Hepatic stellate cell (primary cell): ENCODE measurements at places on chromosomes 1 and 21.

DNA sequence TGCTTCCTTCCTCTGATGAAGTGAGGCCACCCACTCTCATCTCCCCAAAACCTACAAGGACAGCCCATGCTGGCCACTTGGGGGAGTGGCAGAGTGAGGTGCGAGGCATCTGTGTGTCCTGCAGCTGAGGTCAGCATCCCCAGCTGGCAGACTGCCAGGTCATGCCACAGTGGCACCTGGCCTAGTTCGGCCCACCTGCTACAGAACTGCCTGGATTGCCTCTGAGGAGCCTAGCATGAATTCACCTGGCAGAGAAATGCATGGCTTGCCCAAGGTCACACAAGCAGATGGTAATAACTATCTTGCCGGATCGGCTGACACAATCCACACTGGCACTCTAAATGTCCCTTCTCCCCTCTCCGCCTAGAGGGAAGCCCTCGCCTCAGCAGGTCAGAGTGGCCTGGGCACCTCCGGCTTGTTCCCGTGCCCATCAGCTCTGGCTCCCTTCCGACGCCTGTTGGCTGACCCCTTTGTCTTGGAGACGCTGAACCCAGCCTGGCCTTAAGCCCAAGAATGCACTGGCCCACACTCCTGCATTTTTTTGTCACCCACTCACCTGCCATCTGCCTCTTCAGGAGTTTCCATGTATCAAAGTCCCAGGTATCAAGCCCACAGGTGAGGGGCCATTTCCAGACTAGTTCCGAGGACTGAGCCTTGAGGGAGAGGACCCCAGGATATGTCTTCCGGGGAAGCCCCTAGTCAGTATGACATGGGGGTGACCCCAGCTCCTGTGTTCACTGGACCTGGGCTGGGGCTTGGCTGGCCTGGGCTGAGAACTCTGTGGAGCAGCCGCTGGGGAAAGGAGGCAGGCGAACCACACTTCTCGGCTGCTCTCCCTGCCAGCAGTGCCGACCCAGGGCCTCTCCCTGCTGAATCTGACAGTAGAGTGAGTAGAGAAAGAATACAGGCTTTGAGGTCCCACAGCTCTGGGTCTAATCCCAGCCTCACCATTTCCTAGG, 21.7 kb downstream of the ECE1 start:
- DNase-seq: no peak

DNA sequence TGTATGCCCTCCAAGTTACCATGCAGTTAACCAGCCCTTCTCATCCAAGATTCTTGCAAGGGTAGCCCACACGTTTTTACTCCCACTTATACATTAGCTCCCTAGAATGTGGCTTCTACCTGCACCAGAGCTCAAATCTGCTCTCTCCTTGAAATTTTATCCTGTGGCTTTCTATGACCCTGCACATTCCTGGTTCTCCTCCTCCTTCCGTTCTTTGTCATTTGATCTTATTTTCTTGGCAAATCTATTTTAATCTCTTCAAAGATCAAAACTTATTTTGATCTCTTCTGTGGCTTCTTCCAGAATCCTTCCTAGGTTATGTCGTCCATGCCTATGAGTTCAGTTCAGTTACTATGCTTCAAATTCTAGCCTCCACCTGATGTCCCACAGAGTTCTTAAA, 115.6 kb upstream of the GUCA2B start:
- DNase-seq: no peak

DNA sequence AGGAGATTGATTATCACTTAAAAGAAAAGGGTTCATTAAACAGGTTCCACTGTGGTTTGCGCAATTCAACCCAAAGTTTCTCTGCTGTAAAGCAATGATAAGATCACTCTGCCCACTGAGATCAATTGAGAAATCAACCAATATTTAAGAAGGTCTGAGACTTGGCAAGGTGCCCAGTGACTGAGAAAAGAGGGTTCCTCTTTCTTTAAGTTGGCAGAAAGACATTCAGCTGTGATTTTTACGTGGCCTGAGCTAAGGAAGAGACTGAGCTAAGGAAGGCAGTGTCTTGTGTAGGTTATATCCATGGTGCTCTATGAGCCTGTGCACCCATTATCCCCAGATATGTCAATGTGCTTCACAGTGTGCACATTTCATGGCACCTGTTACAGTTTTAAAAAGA, 344.1 kb downstream of the DISC1 start:
- no peak for DNase-seq

- no peak for DNase-seq
These were observed 121.7 kb downstream of the ATF6 start for GRCh38 chr1:161887730-161888287.

DNA sequence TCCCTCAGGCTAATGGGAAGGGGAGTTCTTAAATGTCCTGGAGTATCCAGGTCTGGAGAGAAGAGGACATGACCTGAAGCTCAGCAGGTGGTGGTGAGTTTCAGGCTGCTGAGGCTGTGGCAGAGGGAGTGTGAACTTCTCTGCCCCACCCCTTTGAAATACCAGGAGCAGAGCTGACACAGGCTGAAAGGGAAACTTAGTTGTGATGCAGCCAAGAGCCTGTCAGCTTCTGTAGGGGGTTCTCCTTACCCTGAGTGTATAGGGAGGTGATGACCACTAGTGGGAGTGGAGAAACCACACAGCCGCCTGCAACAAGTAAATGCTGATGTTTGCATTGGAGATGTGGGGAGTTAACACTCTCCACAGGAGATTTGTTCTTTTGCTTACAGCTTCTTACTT, 152.3 kb downstream of the FCRL5 start:
- DNase-seq: no peak
